ENCODE measurements at places on chromosomes 2 and 18.

GRCh38 chr2:208318127-208318526 is 52.1 kb downstream of the PIKFYVE start:
- DNase-seq, result no peak

DNA sequence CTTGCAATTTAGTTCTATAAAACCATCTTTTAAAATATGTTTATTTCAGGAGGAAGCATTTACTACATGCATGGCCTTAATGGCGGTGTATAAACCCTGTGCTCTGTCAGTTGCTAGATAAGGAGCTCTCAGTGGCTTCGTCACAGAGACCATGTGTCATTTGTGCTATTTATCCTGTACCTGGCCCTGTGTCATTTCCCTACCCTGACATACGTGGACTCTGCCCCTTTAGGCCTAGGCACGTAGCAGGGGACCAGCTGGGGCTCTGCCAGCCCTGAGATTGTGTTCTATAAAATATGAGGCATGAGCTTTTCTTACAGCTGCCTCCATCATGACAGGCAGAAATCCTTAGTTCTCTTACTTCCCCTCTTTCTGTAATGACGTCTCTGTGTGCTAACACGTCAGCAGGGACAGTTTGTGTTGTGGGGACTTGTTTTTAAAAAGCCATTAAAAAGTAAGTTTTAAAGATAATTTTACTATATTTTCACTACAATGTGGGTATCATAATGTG is 88.0 kb downstream of the ITGB1BP1 start:
- no peak for DNase-seq

DNA sequence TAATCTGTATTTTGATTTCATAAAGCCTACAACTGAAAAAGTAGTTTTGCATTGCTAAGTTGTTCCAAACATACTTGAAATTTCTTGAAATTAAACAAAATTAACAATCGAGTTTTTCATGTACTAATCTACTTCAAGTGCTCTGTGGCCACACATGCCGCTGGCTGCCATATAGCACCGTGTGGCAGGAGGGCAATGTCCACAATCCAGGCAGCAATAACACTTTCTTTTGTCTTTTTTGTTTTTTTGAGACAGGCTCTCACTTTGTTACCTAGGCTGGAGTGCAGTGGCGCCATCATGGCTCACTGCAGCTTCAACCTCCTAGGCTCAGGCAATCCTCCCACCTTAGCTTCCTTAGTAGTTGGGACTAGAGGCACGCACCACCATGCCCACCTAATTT is 36.1 kb downstream of the SAP130 start:
- no peak for DNase-seq

DNA sequence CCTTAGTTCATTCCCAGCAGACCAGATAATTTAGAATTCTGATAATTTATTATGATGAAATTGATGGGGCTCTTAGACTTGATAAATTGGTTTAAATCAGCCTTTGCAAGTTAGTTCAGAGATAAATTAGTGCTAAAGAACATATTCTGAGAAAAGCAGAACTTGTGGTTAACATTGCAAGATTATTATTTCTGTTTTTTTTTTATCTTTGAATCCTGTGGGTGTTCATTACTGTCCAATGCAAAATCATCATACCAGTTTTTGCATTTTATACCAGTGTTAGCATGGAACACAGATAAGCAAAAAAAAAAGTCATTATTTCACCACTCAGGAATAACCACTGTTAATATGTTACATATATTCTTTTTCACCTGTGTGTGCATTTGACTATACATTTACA is 9.1 kb downstream of the SEPTIN2 start:
- no peak for DNase-seq

DNA sequence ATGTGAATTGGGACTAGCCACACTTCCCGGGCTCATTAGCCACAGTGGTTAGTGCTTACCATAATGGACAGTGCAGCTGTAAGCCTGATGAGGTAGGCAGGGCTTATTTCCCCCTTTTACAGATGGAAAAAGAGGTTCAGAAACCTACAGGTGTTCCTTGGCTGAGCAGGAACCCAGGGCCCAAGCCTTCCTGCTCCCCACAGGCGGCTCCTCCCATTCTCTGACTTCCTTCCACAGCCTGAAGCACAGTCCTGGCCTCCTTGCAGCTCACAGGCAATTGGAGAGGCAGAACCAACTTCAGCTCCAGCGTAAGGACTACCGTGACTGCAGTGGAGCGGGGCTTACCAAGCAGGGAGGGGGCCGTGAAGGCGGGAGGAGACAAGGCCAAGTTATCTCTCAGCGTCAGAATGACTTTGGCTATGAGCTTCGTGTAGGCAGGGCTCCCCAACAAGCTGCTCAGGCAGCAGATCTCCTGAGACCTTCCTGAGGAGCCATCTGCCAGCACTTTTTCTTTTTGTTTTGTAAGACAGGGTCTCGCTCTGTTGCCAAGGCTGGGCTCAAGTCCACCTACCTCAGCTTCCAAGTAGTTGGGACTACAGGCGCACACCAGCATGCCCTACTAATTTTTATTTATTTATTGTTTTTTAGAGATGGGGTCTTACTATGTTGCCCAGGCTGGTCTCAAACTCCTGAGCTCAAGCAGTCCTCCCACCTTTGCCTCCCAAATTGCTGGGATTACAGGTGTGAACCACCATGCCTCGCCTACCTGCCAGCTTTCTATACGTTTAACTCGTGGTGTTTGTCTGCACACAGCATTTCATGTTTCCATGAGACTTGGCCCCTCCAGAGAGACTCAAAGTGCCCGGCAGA is 34.2 kb upstream of the NT5DC4 start:
- no peak for DNase-seq

DNA sequence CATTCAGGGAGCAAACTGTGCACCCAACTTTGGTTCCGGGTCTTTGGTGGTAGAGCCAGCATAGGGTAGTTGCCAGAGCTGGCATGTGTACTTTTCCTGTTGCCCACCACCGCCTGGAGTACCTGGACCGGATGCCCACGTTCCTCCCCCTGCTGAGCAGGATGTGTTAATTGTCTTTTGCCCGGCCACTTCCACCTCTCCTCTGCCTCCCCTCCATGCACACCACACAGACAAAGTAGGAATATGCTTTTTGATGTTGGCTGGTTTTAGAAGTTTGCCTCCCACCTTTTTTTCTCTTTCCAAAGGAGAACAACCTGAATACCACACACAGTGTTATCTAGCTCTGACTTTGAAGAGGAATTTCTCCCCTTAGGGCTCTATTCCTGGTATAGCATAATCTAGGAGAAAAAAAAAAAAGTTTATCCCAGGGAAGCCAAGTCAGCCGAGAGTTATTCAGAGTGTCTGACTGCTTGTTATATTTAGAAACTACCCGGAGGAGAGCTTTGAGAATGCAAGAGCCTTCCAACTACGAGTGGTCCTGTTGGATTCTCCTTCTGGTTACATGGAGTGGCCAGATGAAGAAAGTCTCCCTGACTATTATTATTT is 111.9 kb downstream of the SETBP1 start:
- DNase-seq, result no peak

DNA sequence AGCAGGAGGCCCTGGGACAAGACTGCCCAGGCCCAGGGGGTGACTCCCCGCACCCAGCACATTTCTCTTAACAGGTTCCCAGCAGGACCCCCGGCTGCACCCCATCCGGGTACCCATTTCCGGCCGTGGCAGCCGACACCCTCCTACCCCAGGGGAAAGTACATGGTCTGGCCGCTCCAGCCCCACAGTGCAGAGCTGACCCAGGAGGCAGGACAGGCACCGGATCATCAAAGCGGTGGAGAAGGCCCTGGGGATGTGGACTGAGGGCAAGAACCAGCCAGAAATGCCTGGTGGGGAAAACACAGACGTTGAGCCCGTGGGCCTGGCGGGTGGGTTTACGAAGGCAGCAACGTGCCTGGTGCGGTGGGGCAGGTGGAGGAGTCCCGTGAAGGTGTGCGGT is 79.5 kb upstream of the GPC1 start:
- no peak for DNase-seq

GRCh38 chr2:237665713-237666143 is 38.3 kb downstream of the LRRFIP1 start:
- no peak for DNase-seq
